ENCODE measurements at places on chromosomes 2 and 18. TPM values are rescaled to one million over a fixed set of nuclear protein-coding genes. Genes with fewer than 3 reads are reported as not detected.

TIGD1 gene
- total RNA-seq = 15.6 TPM

HSBP1L1 gene
- total RNA-seq = 17.3 TPM

MATN3 gene
- not detected for total RNA-seq

CLIP4 gene
- 38.4 TPM for total RNA-seq

SPC25 gene
- total RNA-seq = not detected

CNTNAP5 gene
- total RNA-seq = not detected

DNA sequence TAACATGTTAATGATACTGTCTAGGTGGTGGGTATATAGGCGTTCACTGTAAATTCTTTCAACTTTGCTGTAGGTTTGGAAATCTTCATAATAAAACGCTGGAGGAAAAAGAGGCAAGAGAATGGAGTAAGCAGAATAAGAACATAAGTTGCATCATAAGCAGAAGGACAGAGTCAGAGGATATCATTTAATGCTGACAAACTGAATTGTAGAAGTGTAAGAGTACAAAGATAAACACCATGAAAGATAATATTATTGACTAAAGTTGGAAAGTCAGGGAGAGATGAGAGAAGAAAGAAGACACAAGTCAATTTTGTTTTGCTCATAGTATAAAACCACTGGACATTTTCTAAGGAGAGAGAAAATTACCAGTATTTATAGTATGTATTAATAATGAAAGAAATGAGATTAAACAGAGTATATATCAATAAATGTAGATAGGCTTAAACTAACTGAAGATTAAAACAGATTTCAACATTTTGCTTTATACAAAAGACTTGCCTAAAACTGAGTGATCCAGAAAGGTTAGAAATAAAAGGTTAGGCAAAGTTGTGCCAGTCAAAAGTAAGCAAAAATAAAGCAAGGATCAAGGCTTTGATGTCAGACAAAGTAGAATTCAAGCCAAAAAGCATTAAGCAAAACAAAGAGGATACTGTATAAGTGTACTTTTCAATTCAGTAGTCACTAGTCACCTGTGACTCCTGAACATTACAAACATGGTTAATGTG, 42.4 kb upstream of the VIT start:
- no peaks in the 10 kb centered on the region for H3K36me3 ChIP-seq
- no peak overlapping the region for H3K4me3 ChIP-seq
- no peaks in the 10 kb centered on the region for H3K27me3 ChIP-seq
- H3K27ac ChIP-seq = no peak overlapping the region
- DNase-seq = no peak

- H3K36me3 ChIP-seq = no peaks in the 10 kb centered on the region
- no peak overlapping the region for H3K4me3 ChIP-seq
- no peak overlapping the region for H3K27ac ChIP-seq
- no peak for DNase-seq
Measured at GRCh38 chr2:30400151-30400954, 46.7 kb upstream of the LCLAT1 start.

GRCh38 chr2:231612109-231612455, 19.4 kb downstream of the TEX44 start:
- H3K4me3 ChIP-seq = no peak overlapping the region
- no peaks in the 10 kb centered on the region for H3K36me3 ChIP-seq
- H3K27me3 ChIP-seq = peaks cover 19% of the 10 kb centered on the region
- no peak for DNase-seq

DNA sequence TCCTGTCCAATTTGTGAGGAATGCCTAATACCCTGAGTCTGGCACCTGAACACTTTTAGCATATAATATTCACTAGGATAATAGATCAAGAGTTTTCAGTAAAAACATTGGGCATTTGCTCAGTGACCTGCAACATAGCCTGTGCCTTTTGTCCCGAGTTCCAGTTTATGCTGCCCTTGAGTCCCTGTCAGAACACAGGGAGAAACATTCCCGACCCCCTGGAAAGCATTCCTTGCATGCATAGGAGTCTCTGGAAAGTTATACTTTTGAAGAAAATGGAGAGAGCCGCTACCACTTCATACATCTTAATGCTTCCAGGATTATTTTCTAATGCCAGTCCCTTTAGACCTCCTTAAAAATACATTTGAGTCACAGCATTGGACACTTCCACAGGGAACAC, 107.3 kb downstream of the PLCL1 start:
- H3K4me1 ChIP-seq = peaks cover 3% of the 10 kb centered on the region
- H3K36me3 ChIP-seq = no peaks in the 10 kb centered on the region
- H3K27me3 ChIP-seq = no peaks in the 10 kb centered on the region
- no peak for DNase-seq

DNA sequence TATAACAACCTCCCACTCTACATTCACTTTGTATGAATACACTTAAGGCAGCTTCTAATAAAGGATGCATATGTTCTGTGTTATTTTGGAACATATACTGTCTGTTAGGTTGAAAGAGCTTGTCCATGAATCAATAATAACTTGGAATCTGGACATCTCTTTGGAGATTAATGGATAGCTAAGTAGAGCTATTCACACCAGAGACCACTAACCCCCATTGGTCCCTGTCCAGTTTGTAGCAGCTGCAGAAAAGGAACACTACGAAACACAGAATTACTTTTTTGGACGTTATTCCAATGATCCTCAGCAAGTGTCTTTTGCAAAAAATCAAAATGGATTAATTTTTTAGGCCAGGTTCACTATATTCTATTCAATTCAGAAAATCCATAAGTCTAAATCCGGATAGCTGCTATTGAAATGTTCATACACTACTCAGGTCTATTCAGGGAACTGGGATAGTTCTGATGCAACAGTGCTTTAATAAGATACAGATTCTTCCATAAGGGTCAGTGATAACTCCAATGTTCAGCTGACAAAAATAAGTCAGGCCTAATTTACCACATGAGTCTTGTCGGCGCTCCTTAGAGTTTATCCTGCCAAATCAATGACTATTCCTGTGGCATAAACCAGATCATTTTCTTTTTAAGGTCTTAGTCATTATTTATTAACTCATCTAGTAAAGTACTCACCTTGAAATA, 44.2 kb downstream of the NRXN1 start:
- H3K36me3 ChIP-seq = no peaks in the 10 kb centered on the region
- no peak for DNase-seq
- no peak overlapping the region for H3K27ac ChIP-seq
- H3K4me3 ChIP-seq = no peak overlapping the region

DNA sequence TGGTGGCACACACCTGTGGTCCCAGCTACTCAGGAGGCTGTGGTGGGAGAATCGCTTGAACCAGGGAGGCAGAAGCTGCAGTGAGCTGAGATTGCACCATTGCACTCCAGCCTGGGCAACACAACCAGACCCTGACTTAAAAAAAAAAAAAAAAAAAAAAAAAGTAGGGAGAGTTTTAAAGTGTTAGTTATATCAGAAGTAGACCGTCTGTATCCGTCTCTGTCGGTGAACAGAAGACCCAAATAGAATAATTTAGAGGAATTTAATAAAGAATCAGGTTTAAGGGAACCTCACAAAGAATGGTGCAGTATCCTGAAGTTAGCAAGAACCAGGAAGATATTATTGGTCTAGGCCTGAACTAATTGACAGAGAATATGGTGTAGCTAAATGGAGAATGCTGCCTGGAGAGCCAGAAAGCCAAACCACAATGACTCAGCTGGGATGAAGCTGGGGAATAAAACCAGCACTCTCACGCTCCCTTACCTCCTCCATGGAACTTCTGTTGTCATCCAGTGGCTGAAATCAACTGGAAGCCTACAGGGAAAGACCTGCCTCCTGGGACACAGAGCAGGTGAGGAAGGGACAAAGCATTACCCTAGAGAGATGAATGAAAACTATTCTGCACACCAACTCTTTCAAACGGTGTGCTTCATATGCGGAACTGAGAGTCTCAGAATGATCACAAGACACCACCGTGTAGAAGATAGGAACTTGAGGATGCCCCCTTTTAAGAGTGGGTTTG, 39.1 kb upstream of the PLEKHM3 start:
- no peak overlapping the region for H3K4me3 ChIP-seq
- no peak for DNase-seq
- no peaks in the 10 kb centered on the region for H3K36me3 ChIP-seq
- H3K27me3 ChIP-seq = no peaks in the 10 kb centered on the region

- DNase-seq = no peak
- H3K4me3 ChIP-seq = no peak overlapping the region
- H3K4me1 ChIP-seq = no peaks in the 10 kb centered on the region
Measured at GRCh38 chr2:61640406-61640805, 102.2 kb upstream of the XPO1 start.

GRCh38 chr18:45112682-45113081, 432.0 kb downstream of the SETBP1 start:
- no peak for DNase-seq
- H3K4me3 ChIP-seq = no peak overlapping the region
- no peaks in the 10 kb centered on the region for H3K4me1 ChIP-seq
- no peaks in the 10 kb centered on the region for H3K27me3 ChIP-seq
- H3K27ac ChIP-seq = no peak overlapping the region

GRCh38 chr2:73938718-73939352, 12.2 kb downstream of the DGUOK start:
- no peak overlapping the region for H3K4me3 ChIP-seq
- no peak for DNase-seq
- no peaks in the 10 kb centered on the region for H3K27me3 ChIP-seq
- H3K36me3 ChIP-seq = peaks cover 30% of the 10 kb centered on the region
- peaks cover 22% of the 10 kb centered on the region for H3K4me1 ChIP-seq

DNA sequence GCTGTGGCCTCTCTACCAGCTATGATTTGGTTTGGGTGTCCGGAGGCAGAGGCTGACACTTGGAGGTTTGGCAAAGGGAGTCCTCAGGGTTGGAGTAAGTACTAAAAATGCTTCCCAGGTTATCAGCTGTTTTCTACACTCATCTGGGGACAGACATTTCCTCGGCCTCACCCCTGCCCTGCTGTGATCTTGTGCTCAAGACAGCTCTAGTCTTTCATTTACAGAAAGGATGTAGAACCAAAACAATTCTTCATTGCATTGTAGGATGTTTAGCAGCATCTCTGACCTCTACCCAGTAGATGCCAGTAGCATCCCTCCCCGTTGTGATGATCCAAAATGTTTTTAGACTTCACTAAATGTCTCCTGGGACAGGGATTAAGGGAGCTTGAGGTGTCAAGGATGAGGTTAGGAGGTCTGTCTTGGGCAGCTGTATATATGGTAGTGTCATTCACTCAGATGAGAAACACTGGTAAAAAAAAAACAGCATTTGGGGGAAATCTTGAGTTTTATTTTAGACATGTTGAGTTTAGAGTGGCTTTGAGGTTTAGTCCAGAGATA, 26.6 kb downstream of the CD28 start:
- H3K27me3 ChIP-seq = no peaks in the 10 kb centered on the region
- H3K27ac ChIP-seq = peak overlapping the region; percentile 32
- H3K4me3 ChIP-seq = no peak overlapping the region
- peaks cover 89% of the 10 kb centered on the region for H3K36me3 ChIP-seq
- peaks cover 76% of the 10 kb centered on the region for H3K4me1 ChIP-seq

DNA sequence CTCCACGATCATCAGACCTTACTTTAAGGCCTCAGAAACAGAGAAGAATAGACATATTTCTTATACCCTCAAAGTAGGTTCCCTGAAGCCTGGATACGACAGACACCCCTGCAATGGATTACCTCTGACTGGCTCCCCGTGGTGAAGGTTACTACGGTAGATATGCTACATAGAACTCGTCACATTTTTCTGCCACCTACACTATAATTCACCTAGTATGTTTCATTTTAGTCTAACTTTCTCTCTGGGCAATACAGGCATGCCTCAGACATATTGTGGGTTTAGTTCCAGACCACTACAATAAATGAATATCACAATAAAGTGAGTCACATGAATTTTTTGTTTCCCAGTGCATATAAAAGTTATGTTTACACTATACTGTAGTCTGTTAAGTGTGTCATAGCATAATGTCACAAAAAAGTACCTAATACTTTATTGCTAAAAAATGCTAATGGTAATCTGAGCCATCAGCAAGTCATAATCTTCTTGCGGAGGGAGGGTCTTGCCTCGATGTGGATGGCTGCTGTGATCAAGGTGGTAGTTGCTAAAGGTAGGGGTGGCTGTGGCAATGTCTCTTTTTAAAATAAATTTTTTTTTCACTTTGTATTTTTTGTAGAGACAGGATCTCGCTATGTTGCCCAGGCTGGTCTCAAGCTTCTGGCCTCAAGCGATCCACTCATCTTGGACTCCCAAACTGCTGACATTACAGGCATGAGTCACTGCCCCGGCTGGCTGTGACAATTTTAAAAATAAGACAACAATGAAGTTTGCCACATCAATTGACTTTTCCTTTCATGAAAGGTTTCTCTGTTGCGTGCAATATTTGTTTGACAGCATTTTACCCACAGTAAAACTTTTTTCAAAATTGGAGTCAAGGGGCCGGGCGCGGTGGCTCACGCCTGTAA, 64.6 kb downstream of the TGIF1 start:
- H3K4me3 ChIP-seq = no peak overlapping the region
- H3K4me1 ChIP-seq = peaks cover 5% of the 10 kb centered on the region
- no peak for DNase-seq
- H3K36me3 ChIP-seq = no peaks in the 10 kb centered on the region
- H3K27ac ChIP-seq = no peak overlapping the region
- H3K27me3 ChIP-seq = no peaks in the 10 kb centered on the region

- H3K4me1 ChIP-seq = no peaks in the 10 kb centered on the region
- H3K27me3 ChIP-seq = no peaks in the 10 kb centered on the region
- no peak for DNase-seq
- H3K27ac ChIP-seq = no peak overlapping the region
- no peak overlapping the region for H3K4me3 ChIP-seq
Measured at GRCh38 chr2:29749843-29750242, 171.5 kb downstream of the ALK start.

- DNase-seq = no peak
- H3K27me3 ChIP-seq = no peaks in the 10 kb centered on the region
- no peaks in the 10 kb centered on the region for H3K4me1 ChIP-seq
- H3K27ac ChIP-seq = no peak overlapping the region
- no peak overlapping the region for H3K4me3 ChIP-seq
Measured at GRCh38 chr2:164967781-164968228, 12.5 kb upstream of the SLC38A11 start.

- no peak overlapping the region for H3K27ac ChIP-seq
- H3K4me3 ChIP-seq = no peak overlapping the region
- no peaks in the 10 kb centered on the region for H3K4me1 ChIP-seq
- H3K36me3 ChIP-seq = no peaks in the 10 kb centered on the region
Measured at GRCh38 chr18:13107074-13107473, 111.5 kb upstream of the LDLRAD4 start.

DNA sequence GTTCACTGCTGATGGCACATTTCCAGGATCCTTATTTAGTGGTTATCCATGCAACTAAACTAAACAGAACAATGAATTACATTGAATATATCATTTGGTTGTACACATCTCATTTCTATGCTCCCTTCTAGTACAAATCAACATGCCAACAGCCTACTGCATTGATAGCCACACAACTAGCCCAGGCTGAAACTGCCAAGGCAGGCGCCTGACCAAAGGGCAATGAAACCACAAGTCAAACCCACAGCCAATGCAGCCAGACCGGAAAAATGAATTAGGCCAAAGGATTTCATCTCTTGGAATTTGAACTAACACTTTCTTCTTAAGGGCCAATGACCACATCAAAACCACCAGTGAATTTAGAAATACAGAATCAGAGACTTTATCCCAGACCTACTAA, 196.4 kb downstream of the NOL4 start:
- no peak for DNase-seq
- no peaks in the 10 kb centered on the region for H3K4me1 ChIP-seq
- no peak overlapping the region for H3K4me3 ChIP-seq
- H3K36me3 ChIP-seq = no peaks in the 10 kb centered on the region

GRCh38 chr2:203599509-203599908, 64.4 kb upstream of the RAPH1 start:
- H3K36me3 ChIP-seq = no peaks in the 10 kb centered on the region
- H3K4me3 ChIP-seq = no peak overlapping the region
- no peaks in the 10 kb centered on the region for H3K4me1 ChIP-seq
- no peaks in the 10 kb centered on the region for H3K27me3 ChIP-seq
- no peak for DNase-seq

GRCh38 chr18:11146238-11146946, 3.0 kb downstream of the PIEZO2 start:
- no peaks in the 10 kb centered on the region for H3K4me1 ChIP-seq
- peaks cover 19% of the 10 kb centered on the region for H3K27me3 ChIP-seq
- H3K4me3 ChIP-seq = no peak overlapping the region
